ENCODE measurements at places on chromosomes 6 and 20. TPM values are rescaled to one million over a fixed set of nuclear protein-coding genes. Genes with fewer than 3 reads are reported as not detected.

GRCh38 chr20:36106606-36107005 lies 47.9 kb upstream of the EPB41L1 start:
- DNase-seq: no peak

DNA sequence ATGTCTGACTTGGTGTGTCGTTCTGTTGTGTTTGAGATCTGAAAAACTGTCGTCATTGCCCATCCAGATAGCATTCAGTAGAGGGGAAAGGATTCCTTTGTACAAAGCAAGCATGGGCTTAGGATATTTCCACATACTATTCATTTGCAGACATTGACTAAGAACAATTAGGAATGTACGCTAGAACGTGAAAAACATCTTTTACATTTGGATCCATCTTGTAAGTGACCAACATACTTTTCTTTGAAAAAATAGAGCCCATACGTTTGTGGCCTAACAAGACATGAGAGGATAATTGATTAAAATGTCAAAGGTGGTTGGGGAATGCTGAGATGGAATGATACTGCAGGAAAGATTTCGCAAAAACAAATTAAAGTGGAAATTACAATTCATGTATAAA lies 225.8 kb upstream of the QKI start:
- DNase-seq: no peak

GRCh38 chr20:57662456-57663240 lies 42.4 kb upstream of the ZBP1 start:
- DNase-seq: no peak

APCDD1L gene
- total RNA-seq: 0.13 TPM

- DNase-seq: no peak
These were observed 16.9 kb upstream of the SLC22A16 start for GRCh38 chr6:110493253-110493800.

DNA sequence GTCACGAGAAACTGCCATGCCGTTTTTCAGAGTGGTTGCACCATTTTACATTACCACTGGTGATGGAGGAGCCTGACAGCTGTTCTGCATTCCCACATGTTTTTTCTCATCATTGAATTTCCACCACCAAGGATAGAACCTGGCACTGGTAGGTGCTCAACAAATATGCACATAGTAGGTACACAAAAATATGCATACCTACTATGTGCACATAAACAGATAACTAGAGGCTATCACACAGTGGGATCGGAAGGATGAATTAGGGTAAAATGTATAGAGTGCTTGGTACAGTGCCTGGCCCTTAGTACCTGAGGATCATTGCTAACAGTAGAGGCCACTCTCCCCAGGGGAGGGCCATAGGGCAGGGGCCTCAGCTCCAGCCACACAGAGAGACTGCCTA lies 47.0 kb downstream of the SLC2A10 start:
- DNase-seq: no peak

- DNase-seq: no peak
These were observed 455.3 kb downstream of the HACE1 start for GRCh38 chr6:104404377-104404776.

DNA sequence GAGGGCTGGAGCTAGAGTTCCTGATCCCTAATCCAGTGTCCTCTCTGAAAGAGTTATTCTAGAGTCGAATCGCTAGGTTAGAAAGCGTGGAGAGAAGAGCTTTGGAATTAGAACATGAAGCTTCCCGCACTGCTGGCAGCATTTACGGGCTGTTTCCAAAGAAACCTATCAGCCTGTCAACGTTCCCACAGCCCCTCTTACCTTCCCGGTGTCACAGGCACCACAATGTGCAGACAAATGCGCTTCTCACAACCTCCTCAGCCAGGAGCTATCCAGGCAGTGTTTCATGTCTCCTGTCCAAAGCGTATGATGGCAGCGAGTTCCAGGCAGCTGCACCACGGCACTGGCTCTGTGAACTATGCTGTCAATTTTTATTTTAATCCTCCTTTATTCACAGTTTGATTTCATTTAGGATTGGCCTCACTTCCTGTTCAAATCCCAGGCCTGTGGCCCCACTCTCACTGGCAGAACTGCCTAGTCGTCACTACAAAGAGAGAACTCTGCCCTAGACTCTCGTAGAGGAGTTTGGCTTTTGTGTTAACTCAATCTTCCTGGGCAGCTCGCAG lies 322.8 kb upstream of the SOX4 start:
- DNase-seq: no peak

SLC22A3 gene
- 34.5 TPM for total RNA-seq

- DNase-seq: no peak
These were observed 16.8 kb downstream of the PHACTR2 start for GRCh38 chr6:143694560-143694959.
